Chondrocyte (in vitro differentiated cells): ENCODE measurements at places on chromosomes 16 and 17. TPM values are rescaled to one million over a fixed set of nuclear protein-coding genes. Genes with fewer than 3 reads are reported as not detected.

- H3K27ac ChIP-seq: no peak overlapping the region
- no peaks in the 10 kb centered on the region for H3K36me3 ChIP-seq
- H3K4me3 ChIP-seq: no peak overlapping the region
- no peak for DNase-seq
- no peaks in the 10 kb centered on the region for H3K4me1 ChIP-seq
- H3K27me3 ChIP-seq: peaks cover 28% of the 10 kb centered on the region
Measured at GRCh38 chr16:86431540-86431939, 78.8 kb upstream of the FOXF1 start.

Gene SRL
- total RNA-seq: not detected in 3 replicates

Gene VAMP2
- 45.4 to 58.1 TPM (median 46.7 TPM) in 3 replicates for total RNA-seq

Gene SNX20
- total RNA-seq: not detected in 3 replicates
